Cortex of kidney (tissue), 1 donor: ENCODE measurements at places on chromosomes 7 and 10.

GRCh38 chr10:133129071-133129858 lies 30.8 kb upstream of the KNDC1 start:
- no peak for DNase-seq

- DNase-seq = no peak
Observed at GRCh38 chr10:59724098-59724938, 14.7 kb upstream of the SLC16A9 start.

GRCh38 chr10:112763916-112764520 lies 186.0 kb upstream of the TCF7L2 start:
- no peak for DNase-seq

DNA sequence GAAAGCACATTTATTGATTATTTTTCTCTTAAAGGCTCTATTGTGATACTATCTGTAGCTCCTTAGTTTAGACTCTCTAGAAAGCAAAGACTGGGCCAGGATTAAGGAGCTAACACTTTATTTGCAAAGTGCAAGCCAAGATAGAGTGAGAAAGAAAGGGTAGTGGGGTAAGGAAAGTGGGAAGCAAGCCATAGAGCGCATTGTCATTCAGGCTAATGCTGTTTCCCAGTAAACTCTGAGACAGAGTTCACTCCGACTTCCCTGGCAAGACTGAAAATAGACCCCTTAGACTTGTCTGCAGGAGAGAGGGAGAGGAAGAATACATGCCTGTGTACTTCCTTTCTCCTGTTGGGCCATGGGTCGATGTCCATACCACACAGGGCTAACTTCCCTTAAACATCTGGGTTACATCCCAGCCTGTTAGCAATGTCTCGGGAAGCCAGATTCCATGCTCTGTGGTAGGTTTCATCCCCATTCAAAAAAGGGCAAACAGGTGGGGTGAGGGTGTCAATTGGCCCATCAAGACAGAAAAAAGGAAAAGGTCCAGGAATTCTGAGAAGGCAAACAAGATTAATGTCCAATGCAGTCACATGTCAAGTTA lies 875.8 kb upstream of the CELF2 start:
- DNase-seq = no peak

DNA sequence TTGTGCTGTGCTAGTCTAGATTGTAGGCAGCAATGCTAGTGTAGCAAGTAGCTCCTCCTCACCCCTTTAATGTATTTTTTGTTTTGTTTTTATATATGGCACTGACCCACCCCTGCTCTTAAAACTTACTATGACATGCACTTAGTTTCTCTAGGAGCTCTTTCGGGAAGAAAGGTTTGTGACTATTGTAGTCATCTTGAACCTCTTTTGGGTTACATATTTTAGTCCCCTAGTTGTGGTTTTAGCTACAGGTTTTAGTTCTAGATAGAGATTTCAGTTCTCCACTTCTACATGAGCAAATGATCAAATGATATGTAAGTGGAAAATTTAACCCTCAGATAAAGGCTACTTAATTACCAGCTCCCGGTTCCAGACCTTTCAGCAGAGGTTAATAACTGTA lies 14.9 kb downstream of the MINPP1 start:
- no peak for DNase-seq

- DNase-seq = no peak
Observed at GRCh38 chr7:77450054-77450453, 33.9 kb upstream of the GSAP start.

DNA sequence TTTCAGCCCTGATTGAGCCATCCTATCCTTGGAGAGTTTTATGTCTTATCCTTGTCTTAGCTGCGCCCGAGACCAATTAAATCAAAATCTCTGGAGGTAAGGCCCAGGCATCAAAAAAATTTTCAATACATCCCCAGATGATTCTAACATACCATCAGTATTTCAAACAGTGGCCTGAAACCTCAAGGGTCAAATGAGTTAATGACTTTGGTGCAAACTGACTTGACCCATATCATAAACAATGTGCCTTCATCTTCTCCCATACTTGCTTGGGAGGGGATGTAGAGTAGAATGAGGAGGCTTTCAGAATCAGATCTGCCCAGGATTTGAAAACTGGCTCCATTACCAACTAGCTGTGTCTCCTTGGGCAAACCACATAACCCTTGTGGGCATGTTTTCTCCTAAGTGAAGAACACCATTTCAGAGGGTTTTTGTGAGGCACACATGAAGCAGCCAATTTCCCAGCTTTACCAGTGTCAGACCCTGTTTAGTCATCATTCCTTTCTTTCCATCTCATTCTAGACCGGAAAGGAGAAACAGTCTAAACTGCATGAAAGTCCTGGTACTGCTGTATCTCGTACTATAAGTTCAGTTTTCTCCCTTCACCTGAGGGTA lies 35.7 kb upstream of the ATXN7L1 start:
- no peak for DNase-seq

GRCh38 chr10:58773944-58774343 lies 261.3 kb downstream of the BICC1 start:
- no peak for DNase-seq

GRCh38 chr10:46014206-46014605 lies 16.2 kb downstream of the NCOA4 start:
- no peak for DNase-seq

- DNase-seq = no peak
Observed at GRCh38 chr10:82980321-82980720, 1105.3 kb downstream of the NRG3 start.

DNA sequence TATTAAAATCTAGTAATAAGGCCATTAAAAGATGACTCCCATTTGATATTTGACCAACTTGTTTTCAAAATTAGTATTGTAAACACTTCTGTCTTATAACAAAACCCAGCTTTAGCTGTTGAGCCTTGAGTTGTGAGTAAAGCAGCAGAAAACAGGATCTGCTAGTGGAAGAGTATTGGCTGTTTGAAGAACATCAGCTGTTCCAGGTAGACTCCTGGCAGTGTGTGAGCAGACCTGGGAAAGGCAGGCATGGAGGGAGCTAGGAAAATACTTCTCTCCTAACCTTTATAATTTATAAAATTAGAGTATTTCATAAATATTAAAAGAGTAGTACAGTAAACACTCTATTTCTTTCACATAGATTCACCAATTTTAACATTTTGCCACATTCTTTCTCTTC lies 29.0 kb downstream of the KAT6B start:
- DNase-seq = no peak

DNA sequence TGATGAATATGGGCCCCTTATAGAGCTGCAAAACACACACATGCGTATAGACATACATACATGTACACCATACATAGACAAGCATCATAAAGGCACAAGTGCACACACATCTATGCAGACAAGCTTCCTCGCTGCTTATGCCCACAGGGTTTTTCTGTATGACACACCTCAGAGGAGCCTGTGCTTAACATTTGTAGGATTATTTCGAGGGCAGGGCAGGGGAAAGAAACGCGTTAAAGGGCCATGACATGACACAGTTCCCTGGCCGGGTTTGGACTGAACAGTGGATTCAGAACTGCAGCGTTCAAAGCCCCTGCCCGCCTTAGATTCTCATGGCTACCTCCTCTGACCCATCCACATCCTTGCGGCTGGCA lies 44.8 kb downstream of the CHST3 start:
- DNase-seq = no peak
